ENCODE measurements at places on chromosomes 12 and 14.

DNA sequence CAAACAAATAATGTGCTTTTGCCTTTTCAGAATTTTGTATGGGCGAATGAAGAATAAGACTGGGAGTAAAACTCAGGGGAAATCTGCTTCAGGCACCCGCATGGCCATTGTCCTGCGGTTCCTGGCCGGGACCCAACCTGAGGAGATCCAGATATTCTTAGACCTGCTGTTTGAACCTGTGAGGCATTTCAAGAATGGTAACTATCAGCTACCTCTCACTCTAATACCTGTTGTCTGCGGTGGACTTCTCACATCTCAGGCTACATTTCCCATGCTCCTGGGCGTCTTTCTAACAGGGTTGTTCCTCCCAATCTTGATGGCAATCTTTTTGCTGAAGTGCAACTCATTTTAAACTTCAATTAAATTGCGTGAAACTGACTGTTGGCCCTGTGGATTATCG, 47.1 kb downstream of the UTP20 start:
- no peak for DNase-seq

DNA sequence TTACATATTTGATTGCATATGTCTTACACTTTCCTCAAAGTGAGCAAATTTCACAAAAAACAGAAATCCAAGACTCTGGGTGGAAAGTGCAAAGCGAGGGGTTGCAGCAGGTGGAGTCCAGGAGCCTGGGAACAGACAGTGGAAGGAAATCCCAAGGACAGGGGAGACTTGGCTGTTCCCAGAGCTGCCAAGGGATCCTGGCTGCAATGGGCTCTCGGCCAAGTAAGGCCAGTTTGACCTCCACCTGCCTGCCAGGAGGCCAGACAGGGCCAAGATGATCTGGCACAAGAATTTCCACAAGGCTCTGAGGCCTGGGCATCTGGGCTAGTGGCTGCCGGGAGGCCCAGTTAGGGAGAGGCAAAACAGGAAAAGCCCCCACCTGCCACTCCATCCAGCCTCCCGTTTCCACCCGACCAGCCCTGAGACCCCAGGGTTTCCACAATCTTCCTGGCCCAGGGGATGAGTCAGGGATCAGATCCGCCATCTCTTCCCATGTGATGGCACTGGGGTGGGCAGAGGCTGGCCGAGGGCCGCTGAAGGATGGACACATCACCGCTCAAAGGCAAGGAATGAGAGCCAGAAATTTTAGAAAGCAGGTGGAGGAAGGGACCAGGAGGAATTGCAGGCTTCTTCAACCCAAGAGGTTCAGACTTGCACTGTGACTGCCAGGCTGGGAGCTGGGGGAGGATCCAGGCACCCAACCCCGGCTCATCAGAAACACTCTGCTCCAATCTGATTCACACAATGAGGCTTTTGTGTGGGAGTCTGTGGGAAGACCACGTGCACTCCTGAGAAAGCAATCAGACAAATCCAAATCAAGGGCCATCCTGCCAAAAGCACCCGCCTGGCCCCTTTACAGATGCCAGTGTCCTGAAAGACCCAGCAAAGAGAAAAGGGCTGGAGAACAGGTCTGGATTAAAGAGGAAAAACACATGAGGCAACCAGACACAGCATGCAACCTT, 16.3 kb downstream of the SCARB1 start:
- DNase-seq = no peak

- no peak for DNase-seq
Observed at GRCh38 chr14:91834571-91834970, 32.8 kb downstream of the TC2N start.

DNA sequence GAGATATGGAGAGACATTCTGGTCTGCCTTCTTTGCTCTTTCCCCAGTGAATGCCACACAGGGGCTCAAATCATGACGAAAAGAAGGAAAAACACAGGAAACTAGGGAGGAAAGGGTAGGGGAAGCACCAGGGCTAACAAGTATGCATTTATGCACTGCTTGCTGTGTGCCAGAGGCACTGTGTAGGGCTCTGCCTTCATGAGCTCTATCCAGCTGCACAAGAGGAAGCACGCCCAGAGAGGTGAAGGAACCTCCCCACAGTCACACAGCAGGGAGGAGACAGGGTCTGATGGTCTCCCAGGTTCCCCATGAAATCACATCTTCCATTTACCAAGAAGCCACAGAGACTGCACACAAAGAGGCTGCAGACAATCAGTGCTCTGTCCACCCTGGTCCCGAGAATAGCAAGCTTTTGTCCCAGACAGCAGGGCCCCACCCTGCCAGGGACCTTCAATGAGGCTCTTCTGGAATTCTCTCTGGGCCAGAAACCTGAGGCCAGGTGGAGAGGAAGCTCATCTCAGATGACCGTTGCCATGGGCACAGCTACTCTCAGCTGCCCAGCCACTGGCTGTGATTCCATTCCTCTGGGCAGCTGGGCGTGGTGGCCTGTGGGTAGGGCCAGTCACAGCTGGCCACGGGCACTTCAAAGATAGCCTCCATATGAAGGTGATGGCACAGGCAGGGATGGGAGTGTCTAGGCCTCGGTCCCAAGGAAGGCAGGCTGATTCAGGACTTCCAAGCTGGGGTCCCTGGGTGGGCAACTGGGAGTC, 7.3 kb upstream of the TRPV4 start:
- no peak for DNase-seq

- no peak for DNase-seq
Observed at GRCh38 chr12:6328945-6329702, 12.8 kb downstream of the TNFRSF1A start.

GRCh38 chr12:113845900-113846674, 120.0 kb downstream of the RBM19 start:
- DNase-seq = no peak

DNA sequence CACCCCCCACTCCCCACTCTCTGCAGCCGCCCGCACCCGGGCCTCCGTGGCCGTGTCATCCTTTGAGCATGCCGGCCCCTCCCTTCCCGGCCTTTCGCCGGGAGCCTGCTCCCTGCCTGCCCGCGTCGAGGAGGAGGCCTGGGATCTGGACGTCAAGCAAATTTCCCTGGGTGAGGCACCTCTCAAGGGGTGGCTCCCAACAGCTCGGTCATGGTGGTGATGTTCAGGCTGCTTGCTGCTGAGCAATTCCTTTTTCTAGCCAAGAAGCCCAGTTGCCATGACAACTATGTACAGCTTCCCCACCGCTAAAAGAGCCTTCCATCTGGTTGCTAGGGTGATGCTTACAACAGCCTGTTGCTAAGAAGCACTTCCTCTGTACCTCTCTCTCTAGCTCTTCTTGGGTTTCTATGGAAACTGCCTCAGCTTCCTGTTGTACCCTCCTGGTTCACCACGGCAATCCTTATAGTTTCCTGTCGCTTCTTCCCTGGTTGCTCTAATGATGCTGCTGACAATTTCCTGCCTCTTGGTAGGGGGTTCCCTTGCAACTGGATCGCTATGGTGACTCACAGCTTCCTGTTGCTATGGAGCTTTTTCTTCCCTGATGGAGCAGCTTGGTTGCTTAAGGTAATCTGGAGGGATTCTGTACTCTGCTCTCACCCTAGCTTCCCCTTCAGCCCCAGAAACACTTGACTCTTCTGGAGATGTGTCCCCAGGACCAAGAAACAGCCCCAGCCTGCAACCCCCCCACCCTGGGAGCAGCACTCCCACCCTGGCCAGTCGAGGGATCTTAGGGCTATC, 11.0 kb downstream of the ZNF219 start:
- no peak for DNase-seq

DNA sequence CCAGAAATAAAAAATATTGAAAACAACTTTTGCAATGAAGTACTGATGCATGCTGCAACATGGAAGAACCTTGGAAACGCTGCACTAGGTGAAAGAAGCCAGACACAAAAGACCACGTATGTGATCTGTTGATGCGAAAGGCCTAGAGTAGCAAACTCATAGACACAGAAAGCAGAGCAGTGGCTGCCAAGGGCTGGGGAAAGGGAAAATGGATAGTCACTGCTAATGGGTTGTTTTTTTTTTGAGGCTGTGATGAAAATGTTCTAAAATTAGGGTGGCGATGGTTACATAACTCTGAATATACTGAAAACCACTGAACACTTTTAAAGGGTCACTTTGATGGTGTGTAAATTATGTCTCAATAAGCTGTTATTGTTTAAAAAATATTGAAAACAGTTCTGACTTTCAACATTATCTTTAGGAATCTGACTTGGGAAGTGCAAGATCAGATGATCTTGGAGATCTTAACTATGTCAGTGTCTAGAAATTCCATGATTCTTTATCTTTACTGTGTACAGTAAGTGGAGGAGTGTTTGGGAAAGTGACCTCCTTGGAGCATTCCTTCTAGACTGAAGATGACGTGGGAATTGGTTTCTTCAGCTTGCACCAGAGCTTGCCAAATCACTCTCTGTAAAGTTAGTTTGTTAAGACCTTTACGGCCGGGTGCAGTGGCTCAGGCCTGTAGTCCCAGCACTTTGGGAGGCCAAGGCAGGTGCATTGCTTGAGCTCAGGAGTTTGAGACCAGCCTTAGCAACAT, 12.4 kb downstream of the MLXIP start:
- DNase-seq = no peak

GRCh38 chr12:111636209-111636945, 37.3 kb upstream of the ATXN2 start:
- DNase-seq = no peak

- DNase-seq = peak; percentile 72
Observed at GRCh38 chr14:92613008-92613658, 99.6 kb downstream of the RIN3 start.

- no peak for DNase-seq
Observed at GRCh38 chr12:109716512-109717389, 3.1 kb downstream of the FAM222A start.

Data from stimulated activated CD4-positive, alpha-beta T cell treated with anti-CD3 and anti-CD28 coated beads, Interleukin-12 subunit alpha, Interleukin-12 subunit beta, amount 100 ng/mL, for 4 hours (primary cell).